ENCODE measurements at places on chromosomes 6 and 20. TPM values are rescaled to one million over a fixed set of nuclear protein-coding genes. Genes with fewer than 3 reads are reported as not detected.

Gene SALL4
- not detected for total RNA-seq

Gene RIMS4
- under 0.01 TPM for total RNA-seq

Gene GFRAL
- total RNA-seq = not detected

Gene KCNG1
- total RNA-seq = 24.3 TPM

Gene C6orf141
- total RNA-seq = not detected

Gene HAO1
- not detected for total RNA-seq

Gene ULBP1
- 0.65 TPM for total RNA-seq

Gene SIM1
- 8.6 TPM for total RNA-seq

Gene TTK
- total RNA-seq = 6.7 TPM

Gene PTCRA
- total RNA-seq = not detected

Gene C4B
- 6.3 TPM for total RNA-seq

Gene LRFN2
- not detected for total RNA-seq

Gene CTCFL
- under 0.01 TPM for total RNA-seq

Gene SEL1L2
- not detected for total RNA-seq

Gene HNF4A
- total RNA-seq = not detected

Gene LPIN3
- 15.6 TPM for total RNA-seq

Gene PLAGL2
- total RNA-seq = 5.6 TPM

Gene TRIM10
- total RNA-seq = not detected

Gene CST2
- not detected for total RNA-seq

Gene CRISP3
- not detected for total RNA-seq

Gene AFG1L
- 8.2 TPM for total RNA-seq

Gene ZKSCAN8
- total RNA-seq = 18.8 TPM

Gene SLC24A3
- 0.11 TPM for total RNA-seq

Gene CLPSL1
- not detected for total RNA-seq

Gene EPPIN
- total RNA-seq = 0.11 TPM

Gene PXDC1
- total RNA-seq = 88.6 TPM

Gene PREP
- 15.8 TPM for total RNA-seq

Gene SOBP
- total RNA-seq = not detected

Gene MEP1A
- total RNA-seq = not detected

Gene RIPPLY2
- total RNA-seq = not detected

Gene COL12A1
- 301 TPM for total RNA-seq

Gene CRISP2
- not detected for total RNA-seq

Gene CDSN
- total RNA-seq = 69.1 TPM

Gene AMD1
- 23.6 TPM for total RNA-seq

Gene KIAA1755
- total RNA-seq = 11.3 TPM

Gene TFAP2A
- total RNA-seq = 24.3 TPM

Gene ADGRG6
- 107 TPM for total RNA-seq

Gene C4A
- 2.2 TPM for total RNA-seq

Gene KHDRBS2
- not detected for total RNA-seq

Gene FOXS1
- total RNA-seq = not detected

Gene IGF2R
- 85.2 TPM for total RNA-seq

Gene POPDC3
- total RNA-seq = not detected

Gene SPATA25
- 0.98 TPM for total RNA-seq

Gene CALHM4
- not detected for total RNA-seq

All from placental epithelial cell (primary cell).